ENCODE measurements at places on chromosomes 7 and 10.

GRCh38 chr7:37445790-37446189 lies 2.9 kb downstream of the ELMO1 start:
- DNase-seq, result no peak

- DNase-seq, result no peak
These were observed 44.2 kb upstream of the GGCT start for GRCh38 chr7:30548845-30549244.

GRCh38 chr10:91944880-91945630 lies 21.5 kb downstream of the BTAF1 start:
- no peak for DNase-seq

DNA sequence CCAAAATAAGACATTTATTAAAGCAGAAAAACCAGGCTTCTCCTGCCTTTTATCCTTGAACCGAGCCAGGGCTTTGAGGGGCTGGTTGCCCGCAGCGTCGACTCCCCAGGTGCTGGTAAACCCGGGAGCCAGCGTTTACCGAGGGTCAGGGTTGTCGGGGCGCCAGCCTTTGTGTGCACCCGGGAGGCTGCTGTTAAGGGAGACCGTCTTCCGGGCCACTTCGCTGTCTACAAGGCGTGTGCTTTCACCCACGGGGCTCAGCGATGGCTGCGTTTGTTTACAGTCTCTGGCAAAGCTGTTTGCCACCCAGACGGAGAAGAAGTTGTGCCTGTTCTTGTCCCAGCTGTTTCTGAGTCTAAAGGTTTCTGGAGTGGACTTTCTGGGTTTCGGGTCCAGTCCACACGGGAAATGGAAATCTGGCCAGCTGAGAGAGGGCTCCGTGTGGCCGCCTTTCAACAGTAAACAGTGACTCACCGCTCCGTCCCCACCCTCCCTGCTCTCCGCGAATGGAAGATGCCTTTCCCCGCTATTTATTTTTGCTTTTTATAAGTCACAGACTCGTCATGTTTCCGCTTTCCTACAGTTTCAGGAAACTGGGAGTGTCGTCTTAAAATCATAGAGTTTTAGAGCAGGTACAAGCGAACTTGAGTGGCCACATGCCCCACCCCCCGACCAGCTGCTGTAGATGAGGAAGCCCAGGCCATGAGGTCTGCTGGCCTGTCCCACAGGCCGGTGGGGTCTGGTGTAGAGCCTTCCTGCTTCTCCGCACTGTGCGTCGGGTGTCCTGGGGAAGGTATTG lies 2.2 kb downstream of the MAFK start:
- DNase-seq, result peak; percentile 58

GRCh38 chr7:85883-86515 lies 106.4 kb upstream of the FAM20C start:
- no peak for DNase-seq

- DNase-seq, result no peak
These were observed 5.1 kb downstream of the PTTG1IP2 start for GRCh38 chr7:90474284-90475210.

DNA sequence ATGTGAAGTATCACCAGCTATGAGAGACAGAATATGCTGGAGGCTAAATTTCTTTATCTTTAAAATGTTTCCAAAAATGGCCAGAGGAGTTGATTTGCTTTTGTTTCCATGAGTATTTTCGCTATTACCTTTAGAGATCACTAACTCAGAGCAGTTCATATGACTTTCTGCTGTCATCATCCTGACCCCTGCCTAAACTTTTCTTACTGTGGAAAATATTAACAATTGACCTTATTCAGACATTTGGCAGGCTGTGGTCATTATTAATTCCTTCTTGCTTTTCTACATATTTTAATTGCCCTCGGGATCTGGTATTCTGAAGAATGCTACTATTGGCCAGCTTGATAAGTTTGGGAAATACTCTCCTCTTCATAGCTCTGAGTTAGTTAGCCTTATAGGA lies 156.5 kb downstream of the EXOC4 start:
- DNase-seq, result no peak

DNA sequence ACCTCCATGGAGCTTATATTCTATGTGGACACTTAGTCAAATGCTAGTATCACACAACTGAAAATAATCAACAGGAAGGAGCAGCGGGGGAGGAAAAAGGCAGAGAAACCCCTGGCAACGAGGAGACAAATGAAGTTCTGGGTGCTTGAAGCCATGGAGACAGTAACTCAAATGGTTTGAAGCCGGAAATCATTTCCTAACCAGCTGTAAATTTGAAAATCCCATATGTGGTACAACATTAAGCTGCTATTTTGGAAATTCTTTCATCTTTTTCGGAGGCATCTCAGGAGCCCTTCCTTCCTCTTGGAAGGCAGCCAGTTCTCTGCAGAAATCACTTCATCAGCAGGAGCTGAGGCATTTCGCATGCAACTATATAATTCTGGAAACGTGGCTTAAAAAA lies 91.4 kb downstream of the PPP1R3C start:
- DNase-seq, result no peak

DNA sequence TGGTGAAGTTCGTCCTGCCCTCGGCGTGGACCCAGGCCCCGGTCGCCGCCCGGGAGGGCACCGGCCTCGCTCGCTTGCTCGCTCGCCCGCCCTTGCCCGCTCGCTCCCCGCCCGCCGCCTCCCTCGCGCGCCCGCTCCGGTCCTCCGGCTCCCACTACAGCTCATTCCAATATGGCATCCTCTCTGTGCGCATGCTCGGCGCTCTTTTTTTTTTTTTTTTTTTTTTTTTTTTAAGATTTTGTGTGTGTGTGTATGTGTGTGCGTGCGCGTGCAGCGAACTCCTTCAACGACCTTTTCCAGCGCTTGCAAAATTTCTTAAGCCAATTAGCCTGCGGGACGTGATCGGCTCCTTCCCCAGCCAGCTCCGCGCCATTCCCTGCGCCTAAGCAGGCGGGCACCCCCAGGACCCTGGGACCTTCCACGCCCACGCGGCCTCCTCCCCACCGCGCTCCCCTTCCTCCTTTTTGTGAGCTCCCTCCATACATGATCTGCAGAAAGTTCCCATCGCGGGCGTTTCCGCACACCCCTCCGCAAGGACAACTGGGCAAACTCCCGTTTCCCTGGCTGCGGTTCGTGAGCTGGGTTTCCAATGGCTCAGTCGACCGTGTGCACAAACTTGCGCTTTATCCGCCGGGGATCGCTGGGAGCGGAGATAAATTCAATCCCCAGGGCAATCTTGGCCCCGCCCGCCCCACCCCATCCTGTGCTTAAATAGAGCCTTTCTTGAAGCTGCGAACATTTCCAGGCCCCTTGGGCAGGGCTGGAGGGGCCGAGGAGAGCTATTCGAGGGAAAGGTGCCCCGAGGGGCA lies at the start of gene SFMBT2:
TSS of gene SFMBT2 (minus strand) at position 173 of the 809 bp plus-strand sequence. CDS start 29,136 bp downstream, outside the sequence.
- DNase-seq, result peak; percentile 37

- no peak for DNase-seq
These were observed 52.3 kb upstream of the PHYHIPL start for GRCh38 chr10:59124187-59124586.

DNA sequence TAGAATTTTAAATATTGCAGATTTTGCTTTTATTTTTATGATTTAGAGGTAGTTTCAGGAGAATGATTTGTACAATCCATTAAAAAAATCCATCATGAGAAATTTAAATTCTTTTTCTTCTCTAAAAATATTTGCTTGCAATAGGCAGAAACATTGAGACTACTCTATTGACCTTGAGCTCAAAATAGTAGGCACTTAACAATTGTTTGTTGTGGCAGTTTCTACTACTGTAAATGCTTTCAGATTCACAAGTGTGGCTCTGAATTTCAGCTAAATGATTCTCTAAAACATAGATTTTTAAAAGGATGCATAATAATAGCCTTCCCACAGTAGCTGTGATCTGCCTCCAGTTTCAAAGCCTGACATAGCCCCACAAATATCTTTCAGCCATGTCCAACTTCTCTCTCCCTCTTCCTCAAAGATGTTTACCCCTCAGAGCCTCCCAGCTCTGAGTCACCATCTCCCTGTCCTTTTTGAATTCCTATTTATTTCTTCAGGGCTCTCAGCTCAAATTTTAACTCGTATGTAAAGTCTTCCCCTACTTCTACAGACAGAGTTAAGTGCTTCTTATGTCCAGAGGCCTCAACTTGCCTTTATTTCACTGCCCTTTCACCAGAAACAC lies 160.5 kb downstream of the AOAH start:
- no peak for DNase-seq

DNA sequence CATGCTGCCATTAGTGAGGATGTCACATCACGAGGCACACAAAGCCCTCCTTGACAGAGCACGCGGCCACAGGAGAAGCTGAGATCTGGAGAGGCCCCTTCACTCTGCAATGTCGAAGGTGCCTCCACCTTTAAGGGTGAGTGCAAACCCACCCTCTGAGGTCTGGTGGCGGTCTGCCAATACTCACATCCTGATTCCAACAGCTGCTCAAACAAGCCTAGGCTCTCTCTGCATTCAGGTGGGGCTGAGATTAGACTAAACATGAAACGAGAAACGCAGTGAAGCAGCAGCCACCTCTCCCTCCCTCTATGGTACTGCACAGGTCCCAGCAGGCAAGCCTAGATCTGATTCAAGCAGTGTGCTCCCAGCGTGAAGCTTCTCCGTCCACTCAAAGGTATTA lies 151.8 kb downstream of the TCERG1L start:
- DNase-seq, result no peak

- no peak for DNase-seq
These were observed 17.8 kb upstream of the PTF1A start for GRCh38 chr10:23174074-23174976.

DNA sequence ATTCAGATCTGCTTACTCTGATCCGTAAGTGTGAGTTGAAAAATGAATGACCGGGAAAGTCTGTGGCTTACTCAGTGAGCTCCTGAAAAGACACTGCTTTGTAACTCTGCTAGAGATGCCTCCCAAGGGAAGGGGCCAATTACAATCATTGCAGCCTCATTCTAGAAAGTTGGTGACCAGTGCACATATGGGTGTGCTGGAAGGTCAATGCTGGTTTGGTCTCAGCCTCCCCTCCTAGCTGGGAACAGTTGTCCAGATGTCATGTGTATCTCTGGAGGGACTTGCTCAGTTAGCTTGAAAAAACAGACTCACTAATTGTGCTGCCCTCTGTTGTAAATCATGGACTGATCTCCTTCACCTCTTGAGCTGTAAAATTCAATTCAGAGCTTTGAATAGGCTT lies 405.0 kb downstream of the ADRA2A start:
- no peak for DNase-seq

- no peak for DNase-seq
These were observed 28.1 kb upstream of the HERPUD2 start for GRCh38 chr7:35723011-35723410.

DNA sequence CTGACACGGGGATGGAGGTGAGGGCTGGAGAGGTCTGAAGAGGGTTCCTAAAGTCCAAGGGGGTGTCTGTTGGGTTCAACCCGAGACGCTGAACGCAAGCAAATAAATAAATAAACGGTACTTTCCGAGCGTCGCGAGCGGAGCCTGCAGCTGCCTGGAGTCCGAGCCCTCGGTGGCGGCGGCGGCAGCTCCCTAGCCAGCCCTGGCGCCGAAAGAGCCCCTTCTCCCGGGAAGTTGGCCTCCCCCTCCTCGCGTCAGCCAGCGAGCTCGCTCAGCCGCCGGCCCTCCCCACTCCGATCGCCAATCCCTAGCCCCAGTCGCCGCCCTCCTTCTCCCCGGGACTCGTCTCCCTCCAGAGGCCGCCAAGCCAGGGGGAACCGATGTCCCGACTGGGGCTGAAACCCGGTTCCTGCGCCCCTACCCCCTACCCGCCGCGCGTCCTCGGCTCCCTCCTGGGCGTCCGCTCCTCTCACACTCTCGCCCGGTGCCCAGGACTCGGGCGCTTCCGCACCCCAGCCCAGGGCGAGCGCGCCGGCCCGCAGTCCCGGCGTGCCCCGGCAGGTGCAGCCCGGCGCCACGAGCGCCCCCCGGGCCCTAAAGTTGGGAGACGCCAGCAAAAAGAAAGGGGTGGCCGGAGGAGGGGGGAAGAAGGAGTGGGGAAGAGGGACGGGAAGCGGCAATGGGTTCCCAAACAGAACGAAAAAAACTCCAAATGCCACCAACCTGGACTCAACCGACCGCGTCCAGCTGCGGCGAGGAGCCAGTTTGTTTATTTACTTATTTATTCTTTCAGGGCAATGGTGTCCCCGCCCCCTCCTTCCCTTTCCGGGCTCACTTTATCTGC lies at the start of gene GFRA1:
TSS of gene GFRA1 (minus strand) at position 767 of the 844 bp plus-strand sequence. CDS start 1,177 bp downstream, outside the sequence.
- DNase-seq, result peak; percentile 54

GRCh38 chr7:81014266-81014665 lies 95.4 kb upstream of the SEMA3C start:
- no peak for DNase-seq

DNA sequence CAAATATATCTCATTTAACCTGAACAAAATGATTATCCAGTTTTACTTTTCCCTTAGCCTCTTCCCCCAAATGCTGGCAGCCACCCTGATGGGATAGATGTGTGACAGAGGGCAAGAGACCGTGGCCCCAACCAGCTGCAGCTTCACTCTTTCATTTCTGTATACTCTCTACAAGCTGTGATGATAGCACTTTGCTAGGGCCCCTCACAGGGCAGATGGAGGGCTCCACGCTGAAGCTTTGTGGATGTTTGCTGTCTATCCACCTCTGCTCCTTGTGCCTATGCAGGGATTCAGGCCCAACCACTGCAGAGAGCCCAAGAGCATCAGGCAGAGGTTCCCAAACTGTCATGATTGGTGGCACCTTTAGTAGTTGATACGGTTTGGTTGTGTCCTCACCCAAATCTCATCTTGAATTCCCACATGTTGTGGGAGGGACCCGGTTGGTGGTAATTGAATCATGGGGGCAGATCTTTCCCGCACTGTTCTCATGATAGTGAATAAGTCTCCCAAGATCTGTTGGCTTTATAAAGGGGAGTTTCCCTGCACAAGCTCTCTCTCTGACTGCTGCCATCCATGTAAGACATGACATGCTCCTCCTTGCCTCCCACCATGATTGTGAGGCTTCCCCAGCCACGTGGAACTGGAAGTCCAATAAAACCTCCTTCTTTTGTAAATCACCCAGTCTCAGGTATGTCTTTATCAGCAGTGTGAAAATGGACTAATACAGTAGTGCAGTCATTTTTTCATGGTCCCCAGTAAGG lies 20.1 kb downstream of the HTRA1 start:
- DNase-seq, result no peak

DNA sequence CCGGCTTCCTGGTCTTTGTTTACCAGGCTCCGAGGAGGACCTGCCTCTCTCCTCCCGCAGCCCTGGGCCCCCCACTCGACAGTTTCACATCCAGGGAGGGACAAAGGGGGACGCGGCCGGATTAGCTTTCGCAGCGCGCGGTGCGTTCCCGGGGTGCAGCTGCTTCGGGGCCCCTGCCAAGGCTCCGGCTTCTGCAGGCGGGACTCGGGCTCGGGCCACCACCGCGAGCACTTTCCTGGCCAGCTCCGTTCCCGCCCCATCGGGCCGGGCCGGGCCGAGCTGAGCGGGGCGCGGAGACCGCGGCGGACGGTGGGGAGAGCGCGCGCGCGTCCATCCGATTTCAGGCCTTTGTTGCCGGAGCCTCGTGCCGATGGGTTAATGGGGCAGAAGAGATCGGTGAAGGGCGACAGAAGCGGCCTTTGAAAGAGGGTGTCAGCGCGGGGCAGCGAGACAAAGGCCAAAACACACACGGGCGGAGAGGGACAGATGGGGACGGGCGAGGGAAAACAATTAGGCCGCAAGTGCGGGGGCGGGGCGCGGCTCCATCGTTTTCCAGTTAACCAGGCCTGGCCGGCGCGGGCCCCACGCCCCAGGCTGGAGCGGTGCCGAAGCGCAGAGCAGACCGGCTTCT lies 8.5 kb upstream of the UNCX start:
- DNase-seq, result no peak

- DNase-seq, result no peak
These were observed 26.8 kb upstream of the EGR2 start for GRCh38 chr10:62842983-62843382.

- DNase-seq, result no peak
These were observed 28.8 kb downstream of the ABI1 start for GRCh38 chr10:26831936-26832335.
